Motor neuron (in vitro differentiated cells): ENCODE measurements at places on chromosomes 5 and 9. TPM values are rescaled to one million over a fixed set of nuclear protein-coding genes. Genes with fewer than 3 reads are reported as not detected.

The OLFM1 gene
- total RNA-seq, result 61.8 and 62.2 TPM in 2 replicates

The TPPP gene
- total RNA-seq, result 23.5 and 24.6 TPM in 2 replicates

The PHF2 gene
- 26.8 and 27.9 TPM in 2 replicates for total RNA-seq

The S100Z gene
- total RNA-seq, result 0.43 TPM in 1 of 2 replicates, not detected in the other

- ATAC-seq, result no peak
These were observed 102.8 kb downstream of the HMHB1 start for GRCh38 chr5:143914756-143915155.

DNA sequence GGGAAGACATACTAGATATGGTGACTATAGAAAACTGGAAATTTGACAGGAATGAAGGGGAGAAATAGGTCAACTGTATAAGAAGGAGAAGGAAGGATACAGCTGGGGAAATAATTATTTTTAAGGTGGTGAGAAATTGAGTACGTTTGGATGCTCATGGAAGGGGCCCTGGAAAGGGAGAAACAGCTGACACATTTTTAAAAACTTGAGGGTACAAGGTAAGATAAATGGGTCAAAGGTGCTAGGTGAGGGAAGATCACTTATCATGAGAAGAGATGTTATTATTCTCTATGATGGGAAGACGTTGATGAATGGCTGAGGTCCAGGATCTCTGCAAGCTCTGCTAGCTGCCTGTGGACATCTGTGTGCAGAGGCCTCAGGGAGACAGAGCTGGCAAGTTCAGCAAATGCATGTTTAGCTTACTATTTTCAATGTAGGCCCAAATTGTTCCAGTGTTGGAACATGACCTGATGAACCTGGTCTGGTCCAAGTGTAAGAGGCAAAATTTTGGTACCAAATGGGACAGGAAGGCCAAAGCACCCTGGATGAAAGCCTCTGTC, 181.7 kb downstream of the MTRR start:
- ATAC-seq, result no peak

DNA sequence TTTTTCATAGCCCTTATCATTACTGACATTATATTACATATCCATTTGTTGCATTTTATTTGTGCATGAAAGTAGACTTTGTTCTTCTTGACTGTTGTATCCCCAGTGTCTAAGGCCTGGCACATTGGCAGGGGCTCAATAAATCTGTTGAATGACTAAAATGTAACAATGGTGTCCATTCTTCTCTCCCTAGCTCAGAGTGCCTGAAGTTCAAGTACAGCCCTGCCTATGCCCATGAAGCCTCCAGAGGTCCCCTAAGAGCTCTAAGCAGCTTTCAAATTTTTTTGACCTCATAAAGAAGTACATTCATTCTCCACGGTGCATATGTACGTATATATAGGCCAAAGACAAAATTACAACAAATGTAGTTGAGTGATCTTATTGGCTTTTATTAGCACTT, 4.2 kb upstream of the BSPRY start:
- no peak for ATAC-seq

DNA sequence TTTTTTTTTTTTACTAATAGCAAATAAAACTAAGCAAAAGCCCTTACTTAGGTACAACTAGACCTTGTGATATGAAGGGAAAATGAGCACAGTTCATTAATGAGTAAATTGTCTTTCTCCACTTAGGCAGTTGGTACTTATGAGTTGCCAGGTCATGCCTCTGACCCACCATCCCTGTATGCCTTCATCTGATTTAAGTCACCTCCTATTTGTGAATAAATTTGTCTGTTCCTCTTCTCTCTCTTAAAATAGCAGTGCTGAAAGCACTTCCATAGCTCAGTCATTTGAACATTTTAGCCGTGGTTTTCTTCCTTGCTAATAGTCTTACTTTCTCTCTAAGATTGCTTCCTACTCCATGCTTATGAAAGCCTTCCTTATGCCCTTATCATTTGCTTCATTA, 61.4 kb downstream of the SLC44A1 start:
- ATAC-seq, result no peak

DNA sequence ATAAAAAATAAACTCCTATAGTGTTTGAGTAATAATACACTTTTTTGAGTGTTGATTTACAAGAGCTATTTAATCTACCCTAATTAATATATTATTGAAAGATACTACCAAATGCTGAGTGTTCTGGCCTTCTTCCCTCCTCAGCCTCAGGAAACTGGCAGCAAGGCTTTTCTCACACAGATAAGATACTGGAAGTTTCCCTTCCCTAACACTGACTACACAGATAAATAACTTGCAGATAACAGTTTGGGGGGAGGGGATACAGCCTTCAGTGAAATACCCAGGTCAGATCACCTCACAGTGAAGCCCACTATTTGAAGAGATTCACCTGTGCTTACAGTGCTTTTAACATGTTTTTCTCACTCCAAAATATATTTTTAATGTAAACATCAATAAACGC, 1.6 kb upstream of the NIPSNAP3A start:
- ATAC-seq, result no peak

DNA sequence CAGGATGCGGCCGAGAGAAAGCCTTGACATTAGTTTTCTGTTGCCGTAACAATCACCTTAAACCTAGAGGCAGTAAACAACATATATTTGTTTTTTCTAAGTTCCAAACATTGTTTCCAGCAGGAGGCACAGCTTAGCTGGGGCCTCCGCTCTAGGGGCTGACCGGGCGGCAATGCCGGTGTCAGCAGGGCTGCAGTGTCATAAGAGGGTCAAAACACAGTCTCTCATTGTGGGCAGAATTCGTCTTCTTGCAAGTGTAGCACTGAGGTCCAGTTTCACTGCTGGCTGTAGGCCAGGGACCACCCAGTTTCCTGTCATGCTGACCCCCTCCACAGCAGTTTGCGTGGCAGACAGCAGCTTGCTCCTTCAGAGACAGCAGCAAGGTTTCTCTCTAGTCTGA, 186.2 kb downstream of the PJA2 start:
- no peak for ATAC-seq

DNA sequence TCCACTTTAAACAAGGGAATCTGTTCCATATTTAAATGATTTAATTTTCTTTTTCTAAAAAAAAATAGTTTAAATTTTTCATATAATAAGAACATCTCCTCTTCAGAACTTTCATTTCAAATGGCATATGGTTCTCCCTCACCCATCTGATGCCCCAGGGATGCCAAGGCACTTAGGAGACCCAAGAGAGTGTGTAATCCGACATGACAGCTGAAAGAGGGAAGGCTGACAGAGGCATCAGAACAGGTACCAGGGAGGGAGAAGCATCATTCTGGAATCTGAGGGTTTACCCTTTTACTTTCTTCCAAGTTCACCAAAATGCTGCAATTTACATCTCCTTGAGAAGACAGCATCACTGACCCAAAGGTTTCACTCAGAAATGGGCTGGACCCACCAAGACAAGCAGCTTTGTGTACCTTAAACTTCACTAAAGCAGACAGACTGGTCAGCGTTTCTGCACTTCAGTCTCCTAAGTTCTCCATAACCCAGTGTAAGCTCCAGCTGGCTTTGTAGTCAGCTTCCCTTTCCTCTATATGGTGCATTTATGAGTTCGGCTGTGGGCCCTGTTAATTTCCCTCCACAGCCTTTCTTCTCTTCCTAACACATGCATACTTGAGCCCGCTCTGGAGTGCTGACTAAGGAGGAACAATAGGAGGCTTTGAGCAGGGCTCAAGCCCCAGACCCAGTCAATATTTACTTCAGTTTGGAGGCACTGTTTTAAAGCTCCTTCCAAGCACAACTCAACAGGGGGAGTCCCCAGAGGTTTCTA, 17.7 kb downstream of the EFNA5 start:
- peak; percentile 80 for ATAC-seq

GRCh38 chr5:128706269-128706668, 168.2 kb upstream of the FBN2 start:
- no peak for ATAC-seq

- no peak for ATAC-seq
These were observed 367.3 kb downstream of the TUSC1 start for GRCh38 chr9:25310961-25311360.

DNA sequence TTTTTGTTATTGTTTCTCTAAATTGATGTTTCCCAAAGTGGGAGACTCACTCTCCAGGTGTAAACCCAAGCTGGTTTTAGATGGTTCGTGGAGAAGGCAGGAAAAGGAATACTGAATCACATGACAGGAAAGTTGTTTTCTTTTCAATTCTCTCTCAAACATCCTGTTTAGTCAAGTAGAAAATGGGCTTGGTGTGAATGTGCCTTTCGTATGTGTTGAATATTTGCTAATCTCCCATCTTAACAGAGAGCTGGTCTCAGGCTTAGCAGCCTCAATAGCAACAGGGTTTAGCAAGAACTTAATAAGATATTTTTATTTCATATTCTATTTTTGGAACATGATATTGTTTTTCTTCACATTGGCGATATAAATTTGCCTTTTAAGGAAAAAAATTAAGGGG, 119.7 kb downstream of the INSYN2B start:
- no peak for ATAC-seq
